Muscle of arm (tissue), 14 donors: ENCODE measurements at places on chromosomes 4 and X. TPM values are rescaled to one million over a fixed set of nuclear protein-coding genes. Genes with fewer than 3 reads are reported as not detected.

DNA sequence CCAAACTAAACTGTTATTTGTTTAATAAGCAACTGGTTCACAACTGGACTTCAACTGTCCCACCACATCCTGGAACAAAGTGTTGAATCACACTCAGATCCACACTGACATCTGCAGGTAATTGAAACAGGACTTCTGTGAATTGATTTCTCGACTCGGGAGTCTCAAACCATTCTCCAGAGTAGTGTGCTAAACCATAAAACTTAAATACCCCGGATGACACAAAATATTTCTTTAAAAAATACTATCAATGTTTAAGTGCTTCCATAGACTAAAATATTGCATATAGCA is 95.4 kb upstream of the PLAC1 start:
- peak; percentile 64 for DNase-seq

DNA sequence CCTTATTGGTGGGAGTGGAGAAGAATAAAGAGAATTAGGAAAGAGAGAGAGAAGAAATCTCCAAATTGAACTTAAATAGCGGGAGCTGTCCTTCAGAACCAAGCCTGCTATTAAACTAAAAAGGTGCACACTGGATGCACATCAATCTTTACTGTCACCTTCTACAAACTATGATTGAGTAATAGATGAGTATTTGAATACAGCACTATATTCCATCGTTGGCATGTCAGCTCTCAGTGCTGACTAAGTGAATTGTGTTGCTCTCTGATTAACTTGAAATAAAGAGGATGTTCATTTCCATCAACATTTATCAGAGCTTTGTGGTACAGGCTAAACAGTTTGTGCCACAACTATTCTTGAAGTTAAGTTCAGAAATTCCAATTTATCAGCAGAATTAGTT is 143.7 kb upstream of the PABPC4L start:
- DNase-seq: no peak

- DNase-seq: no peak
Observed at GRCh38 chrX:56574861-56575260, 11.4 kb downstream of the UBQLN2 start.

DNA sequence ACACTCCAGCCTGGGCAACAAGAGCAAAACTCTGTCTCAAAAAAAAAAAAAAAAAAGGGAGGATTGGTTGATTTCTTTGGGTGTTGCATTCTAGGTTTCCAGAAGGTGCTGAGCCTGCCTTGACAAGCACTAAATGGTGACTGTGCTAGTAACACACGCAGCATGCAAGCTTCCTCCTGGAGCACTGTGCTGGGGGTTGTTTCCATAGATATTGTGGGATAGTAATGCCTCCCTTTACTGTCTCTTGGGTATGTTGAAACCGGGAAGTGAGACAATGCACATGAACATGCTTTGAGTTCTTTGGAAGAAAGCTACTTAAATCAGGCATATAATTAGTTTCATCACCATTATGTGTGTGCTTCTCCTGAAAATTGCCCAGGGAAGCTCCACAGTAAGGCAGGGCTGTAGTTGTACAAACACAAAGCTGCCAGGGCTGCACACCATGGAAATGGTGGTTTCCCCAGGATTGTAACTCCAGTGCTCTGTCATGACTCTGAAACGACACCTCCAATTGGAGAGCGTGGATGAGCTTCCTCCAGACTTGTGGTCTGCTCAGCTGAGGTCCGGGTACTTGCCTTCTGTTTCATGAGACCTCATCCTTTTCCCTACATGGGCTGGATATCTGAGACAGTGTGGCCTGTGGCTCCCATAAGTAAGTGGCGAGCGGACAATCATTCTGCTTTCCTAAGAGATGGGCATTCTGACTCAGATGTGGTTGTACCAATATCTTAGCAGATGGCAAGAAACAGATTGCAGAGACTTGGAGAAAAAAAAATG is 31.5 kb upstream of the STOX2 start:
- DNase-seq: no peak

DNA sequence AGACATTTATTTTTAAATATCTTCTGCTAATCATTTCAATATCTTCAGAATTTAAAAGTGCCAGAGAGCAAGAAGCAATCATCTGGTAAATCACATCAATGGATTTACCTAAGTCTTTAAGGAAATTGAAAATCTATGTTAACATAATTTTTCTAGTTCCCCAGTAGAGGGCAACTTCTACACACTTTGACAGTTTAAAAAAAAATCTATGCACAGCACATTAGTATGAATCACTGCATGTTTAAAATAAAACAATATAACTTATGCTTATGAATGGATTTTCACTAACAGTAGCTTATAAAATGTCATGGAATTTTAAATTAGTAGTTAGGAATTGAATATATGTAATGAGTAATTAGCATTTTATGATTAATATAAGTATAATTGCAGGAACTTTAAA is 126.5 kb downstream of the REELD1 start:
- DNase-seq: no peak

PCDH11X gene
- polyA plus RNA-seq: 0.55 TPM

NUDT10 gene
- polyA plus RNA-seq: 3.0 TPM

SLC26A1 gene
- 4.4 TPM for polyA plus RNA-seq

ADGRG2 gene
- polyA plus RNA-seq: 19.4 TPM
